ENCODE measurements at places on chromosomes 16 and 17.
A peak's percentile ranks its signal among the peaks of the same experiment; 100 is the strongest.

- no peak for DNase-seq
Observed at GRCh38 chr16:81036751-81037350, 1.2 kb downstream of the ATMIN start.

DNA sequence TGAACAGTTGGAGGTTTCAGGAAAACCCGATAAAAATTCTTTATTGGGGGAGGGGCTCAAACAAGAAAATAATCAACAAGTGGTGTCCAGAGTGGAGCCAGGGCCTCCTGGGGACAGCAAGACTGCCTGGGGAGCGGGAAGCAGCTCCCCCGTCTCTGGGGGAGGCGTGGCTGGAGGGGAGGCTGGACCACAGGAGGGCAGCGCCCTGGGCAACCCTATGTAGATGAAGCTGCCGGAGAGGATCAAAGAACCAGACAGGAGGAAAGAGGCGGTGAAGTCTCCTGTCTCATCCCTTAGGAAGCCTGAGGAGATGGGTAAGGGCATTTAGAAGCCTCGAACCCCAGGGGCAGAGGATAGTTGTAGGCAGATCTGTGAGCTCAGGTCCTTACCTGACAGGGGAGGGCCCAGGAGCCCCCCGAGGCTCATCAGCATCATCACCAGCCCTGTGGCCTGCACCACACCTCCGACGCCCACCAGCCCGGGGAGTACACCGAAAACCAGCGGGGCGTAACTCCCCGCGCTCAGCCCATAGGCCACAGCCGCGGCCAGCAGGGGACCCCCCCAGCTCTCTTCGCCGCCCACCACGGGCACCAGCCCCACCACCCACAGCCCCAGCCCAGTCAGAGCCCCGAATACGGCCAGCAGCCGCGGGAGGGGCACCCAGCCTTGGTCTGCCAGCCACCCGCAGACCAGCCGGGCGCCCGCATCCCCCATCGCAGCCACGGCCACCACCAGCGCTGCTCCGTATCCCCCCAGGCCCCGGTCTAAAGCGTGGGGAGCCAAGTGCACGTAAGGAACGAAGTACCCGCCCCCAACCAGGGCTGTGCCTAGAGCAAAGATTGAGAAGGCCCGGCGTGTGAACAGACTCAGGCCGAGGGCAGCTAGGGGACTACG lies 2.0 kb downstream of the SLC16A11 start:
- no peak for DNase-seq

GRCh38 chr17:47808036-47808829 lies 13.4 kb downstream of the OSBPL7 start:
- DNase-seq = no peak

DNA sequence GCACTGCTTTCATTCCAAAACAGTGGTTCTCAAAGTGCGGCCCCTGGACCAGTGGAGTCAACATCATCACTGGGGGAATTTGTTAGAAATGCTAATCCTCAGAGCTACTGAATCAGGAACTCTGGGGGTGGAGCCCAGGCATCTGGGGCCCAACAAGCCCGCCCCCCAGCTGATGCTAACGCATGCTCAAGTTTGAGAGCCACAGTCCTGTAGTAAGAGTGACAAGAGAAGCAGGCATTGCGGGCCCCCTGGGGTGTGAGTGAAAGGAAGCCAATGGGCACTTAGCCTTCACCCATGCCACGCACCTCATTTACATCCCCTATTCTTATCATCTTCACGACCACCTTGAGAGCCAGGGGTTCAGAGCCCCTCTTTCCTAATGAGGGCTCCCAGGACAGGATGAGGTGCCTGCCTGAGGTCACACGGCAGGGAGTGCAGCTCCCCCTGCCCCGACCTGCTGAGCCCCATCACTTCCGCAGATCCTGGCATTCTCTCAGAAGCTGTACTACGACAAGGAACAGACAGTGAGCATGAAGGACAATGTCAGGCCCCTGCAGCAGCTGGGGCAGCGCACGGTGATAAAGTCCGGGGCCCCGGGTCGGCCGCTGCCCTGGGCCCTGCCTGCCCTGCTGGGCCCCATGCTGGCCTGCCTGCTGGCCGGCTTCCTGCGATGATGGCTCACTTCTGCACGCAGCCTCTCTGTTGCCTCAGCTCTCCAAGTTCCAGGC lies 9.1 kb downstream of the CA4 start:
- no peak for DNase-seq

DNA sequence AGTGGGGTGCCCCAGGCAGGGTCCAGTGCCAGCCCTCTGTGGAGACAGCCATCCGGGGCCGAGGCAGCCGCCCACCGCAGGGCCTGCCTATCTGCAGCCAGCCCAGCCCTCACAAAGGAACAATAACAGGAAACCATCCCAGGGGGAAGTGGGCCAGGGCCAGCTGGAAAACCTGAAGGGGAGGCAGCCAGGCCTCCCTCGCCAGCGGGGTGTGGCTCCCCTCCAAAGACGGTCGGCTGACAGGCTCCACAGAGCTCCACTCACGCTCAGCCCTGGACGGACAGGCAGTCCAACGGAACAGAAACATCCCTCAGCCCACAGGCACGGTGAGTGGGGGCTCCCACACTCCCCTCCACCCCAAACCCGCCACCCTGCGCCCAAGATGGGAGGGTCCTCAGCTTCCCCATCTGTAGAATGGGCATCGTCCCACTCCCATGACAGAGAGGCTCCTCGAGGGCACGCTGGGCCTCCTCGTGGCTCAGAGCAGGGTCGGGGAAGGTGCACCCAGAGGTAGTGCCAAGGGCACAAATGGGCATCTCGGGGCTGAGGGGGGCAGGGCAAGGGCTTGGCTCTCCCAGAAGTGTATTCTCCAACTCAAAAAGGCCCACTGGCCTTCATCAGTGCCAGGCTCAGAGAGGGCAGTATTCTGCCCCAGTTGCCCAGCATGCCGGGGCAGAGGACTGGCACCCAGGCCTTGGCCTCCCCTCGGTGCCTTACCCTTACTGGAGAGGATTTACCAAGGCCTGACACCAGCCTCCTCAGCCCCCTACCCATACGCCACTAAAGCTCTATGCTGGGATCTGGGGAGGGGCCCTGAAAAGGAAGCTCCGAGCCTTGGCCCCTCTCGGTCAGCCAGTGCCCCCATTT lies at the start of gene CDH5:
Gene CDH5, plus strand, starts transcription at position 259 of the 867 bp plus-strand sequence. CDS start 12,647 bp downstream, outside the sequence.
- peak; percentile 62 for DNase-seq

DNA sequence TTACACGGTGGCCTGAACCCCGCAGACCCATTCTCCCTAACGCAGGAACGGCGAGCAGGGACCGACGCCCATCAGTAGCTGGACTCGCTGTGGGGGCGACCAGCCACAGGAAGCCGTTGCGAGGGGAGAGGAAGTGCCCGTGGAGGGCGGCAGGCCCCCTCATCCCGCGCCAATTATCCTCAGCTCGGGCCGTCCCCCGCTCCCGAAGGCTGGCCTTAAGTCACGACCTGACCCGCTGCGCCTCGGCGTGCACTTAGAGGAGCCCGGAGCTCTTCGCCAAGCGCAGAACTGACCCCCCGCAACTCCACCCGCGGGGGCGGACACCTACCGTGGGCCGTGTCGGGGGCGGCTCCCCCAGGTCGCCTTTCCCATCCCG lies 401 bp downstream of the ARL16 start:
- no peak for DNase-seq

GRCh38 chr17:14307560-14308024 lies 6.7 kb downstream of the HS3ST3B1 start:
- no peak for DNase-seq
